Dorsolateral prefrontal cortex (tissue), 122 donors: ENCODE measurements at places on chromosomes 13 and 19. TPM values are rescaled to one million over a fixed set of nuclear protein-coding genes. Genes with fewer than 3 reads are reported as not detected.

KIR2DL3 gene
- not detected for total RNA-seq

GPC5 gene
- total RNA-seq: 29.2 TPM

- DNase-seq: no peak
These were observed 19.3 kb downstream of the DPP9 start for GRCh38 chr19:4704317-4704673.

- peak; percentile 15 for DNase-seq
These were observed 64.0 kb downstream of the MLLT1 start for GRCh38 chr19:6215701-6216235.

- no peak for DNase-seq
These were observed 3.0 kb upstream of the PLIN4 start for GRCh38 chr19:4521170-4521887.

- no peak for DNase-seq
These were observed 224.8 kb downstream of the SPRY2 start for GRCh38 chr13:80116107-80116506.

GRCh38 chr13:95247171-95247570 lies 54.1 kb downstream of the ABCC4 start:
- DNase-seq: no peak

DNA sequence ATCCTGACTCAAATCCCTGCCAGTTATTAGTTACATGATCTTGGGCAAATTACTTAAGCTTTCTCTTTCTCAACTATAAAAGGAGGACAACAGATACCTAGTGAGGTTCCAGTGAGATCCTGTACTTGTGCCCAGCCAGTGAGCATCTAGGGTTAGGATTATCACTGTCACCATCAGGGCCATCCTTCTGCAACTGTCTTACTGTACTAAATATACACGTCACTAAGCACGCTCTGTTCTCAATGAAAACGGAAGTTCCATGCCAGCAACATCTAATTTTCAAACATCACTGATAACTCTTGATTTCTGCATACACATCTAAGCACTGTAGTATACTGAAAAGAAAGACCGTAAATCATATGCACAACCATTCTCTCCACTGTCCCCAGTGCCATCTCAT lies 70.0 kb downstream of the FOXO1 start:
- no peak for DNase-seq

GRCh38 chr13:50448535-50448998 lies 394.9 kb downstream of the DLEU7 start:
- no peak for DNase-seq

DNA sequence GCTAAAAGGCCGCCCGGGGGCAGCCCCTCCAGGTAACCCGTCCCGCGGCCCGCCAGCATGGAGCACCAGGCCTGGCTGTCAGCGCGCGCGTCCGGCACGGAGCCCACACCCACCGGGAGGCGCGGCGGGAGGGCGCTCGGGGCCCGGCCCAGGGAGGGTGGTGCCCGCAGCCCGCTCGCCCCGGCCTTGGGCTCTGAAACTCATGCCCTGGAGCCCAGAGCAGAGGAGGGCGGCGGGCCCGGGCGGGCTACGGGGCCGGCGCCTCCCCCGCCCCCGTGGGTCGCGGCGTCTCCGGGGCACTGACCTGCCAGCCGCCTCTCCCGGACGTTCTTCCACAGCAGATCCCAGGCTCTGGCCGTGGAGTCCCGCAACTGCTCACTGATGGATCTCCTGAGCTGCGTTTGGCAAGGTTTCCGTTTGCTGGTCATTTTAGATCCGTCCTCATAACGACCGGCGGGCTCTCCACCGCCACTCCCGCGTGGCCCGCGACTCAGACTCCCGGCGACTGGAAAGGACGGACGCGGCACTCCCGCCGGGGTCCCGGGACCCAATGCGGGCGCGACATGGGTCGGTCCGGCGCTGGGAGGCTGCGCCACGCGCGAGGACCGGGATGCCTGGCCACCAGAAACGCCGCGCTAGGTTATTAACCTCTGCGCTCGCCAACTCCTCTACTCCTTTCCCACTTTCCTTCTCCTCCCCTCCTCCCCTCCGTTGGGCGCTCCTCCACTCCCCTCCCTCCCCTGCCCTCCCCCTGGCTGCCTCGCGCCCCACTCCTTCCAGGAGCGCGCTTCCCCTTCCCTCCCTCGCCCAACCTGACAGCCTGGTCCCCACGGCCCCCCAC lies 64.7 kb upstream of the STARD13 start:
- DNase-seq: peak; percentile 53
